ENCODE measurements at places on chromosomes 16 and 17. TPM values are rescaled to one million over a fixed set of nuclear protein-coding genes. Genes with fewer than 3 reads are reported as not detected.

The PRSS22 gene
- not detected for total RNA-seq

The APPBP2 gene
- total RNA-seq = 36.0 TPM

The SLC13A5 gene
- not detected for total RNA-seq

The DOC2A gene
- total RNA-seq = 0.33 TPM

The SLC6A2 gene
- total RNA-seq = not detected

The CD300H gene
- not detected for total RNA-seq
